Stimulated activated CD8-positive, alpha-beta memory T cell treated with anti-CD3 and anti-CD28 coated beads, Interleukin-4, amount 100 ng/mL, for 1 hour (primary cell): ENCODE measurements at places on chromosomes 5 and 9.

DNA sequence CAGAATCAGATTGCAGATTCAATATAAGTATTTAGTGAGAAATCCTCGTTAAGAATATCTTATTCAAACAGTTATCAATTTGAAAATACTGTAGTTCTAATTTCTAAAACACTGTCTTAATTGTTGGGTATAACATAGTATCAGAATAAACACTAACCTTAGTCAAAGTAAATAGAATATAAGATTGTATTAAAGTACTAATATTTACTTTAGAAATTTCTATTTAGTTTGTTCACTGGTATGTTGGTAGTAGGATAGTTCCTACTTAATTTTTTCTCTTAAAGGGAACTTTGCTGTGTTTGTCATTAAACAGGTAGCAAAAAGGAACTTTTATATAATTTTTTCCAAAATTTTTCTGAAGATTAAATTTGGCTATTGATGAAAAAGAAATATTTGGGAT, 42.3 kb downstream of the FAM174A start:
- DNase-seq = no peak

DNA sequence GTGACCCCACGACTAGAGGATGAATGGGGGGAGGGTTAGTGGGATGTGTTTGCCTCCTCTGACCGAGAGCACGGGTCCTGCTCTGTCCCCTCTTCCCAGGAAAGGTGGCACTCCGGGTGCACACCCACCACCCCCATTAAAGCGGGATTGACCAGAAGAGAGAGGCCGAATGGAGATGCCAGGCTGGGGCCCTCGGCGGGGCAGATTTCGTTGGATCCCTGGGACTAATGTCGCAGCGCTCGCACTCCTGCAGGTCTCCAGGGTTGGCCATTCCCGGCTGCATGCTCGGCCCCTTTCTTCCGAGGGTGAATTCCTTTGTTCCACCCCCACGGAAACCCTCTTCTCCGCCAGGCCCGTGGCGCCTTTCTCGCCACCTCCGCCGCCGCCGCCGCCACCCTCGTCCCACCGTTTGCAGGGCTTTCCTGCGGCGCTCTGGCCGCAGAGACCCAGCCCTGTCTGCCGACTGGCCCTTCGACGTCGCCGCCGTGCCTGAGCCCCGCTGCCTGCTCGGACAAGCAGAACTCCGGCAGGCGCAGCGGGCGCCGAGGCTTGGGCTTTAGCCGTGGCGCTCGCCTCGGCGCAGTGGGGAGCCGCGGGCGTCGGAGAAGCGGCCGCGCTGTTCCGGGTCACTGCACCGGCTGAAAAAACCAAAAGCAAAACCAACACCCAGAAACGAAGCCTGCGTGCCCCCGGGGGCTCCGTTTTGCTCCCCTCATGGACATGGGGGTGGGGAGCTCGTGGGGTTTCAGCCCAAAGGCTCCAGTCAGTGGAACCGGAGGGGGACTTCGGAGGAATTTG, 11.8 kb downstream of the LMX1B start:
- no peak for DNase-seq

- DNase-seq = no peak
Observed at GRCh38 chr9:95974389-95974788, 98.9 kb downstream of the ERCC6L2 start.

- no peak for DNase-seq
Observed at GRCh38 chr9:129437626-129438323, 183.1 kb downstream of the C9orf50 start.

DNA sequence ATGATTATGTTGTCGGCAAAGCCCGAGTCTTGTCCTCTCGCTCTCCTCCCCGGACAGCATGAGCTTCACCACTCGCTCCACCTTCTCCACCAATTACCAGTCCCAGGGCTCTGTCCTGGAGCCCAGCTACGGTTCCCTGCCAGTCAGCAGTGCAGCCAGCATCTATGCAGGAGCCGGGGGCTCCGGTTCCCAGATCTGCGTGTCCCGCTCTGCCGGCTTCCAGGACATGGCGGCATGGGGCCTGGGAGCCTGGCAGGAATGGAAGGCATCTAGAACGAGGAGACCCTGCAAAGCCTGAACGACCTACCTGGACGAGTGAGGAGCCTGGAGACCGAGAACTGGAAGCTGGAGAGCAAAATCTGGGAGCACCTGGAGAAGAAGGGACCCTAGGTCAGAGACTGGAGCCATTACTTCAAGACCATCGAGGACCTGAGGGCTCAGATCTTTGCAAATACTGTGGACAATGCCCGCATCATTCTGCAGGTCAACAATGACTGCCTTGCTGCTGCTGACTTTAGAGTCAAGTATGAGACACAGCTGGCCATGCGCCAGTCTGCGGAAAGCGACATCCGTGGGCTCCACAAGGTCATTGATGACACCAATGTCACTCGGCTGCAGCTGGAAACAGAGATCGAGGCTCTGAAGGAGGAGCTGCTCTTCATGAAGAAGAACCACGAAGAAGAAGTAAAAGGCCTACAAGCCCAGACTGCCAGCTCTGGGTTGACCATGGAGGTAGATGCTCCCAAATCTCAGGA, 101.3 kb upstream of the MAN2A1 start:
- DNase-seq = no peak

GRCh38 chr5:68216245-68217046, 890 bp downstream of the PIK3R1 start:
- peak; percentile 28 for DNase-seq

GRCh38 chr5:153367466-153367865, 123.0 kb upstream of the GRIA1 start:
- no peak for DNase-seq

GRCh38 chr9:2568689-2569088, 52.9 kb upstream of the VLDLR start:
- no peak for DNase-seq

DNA sequence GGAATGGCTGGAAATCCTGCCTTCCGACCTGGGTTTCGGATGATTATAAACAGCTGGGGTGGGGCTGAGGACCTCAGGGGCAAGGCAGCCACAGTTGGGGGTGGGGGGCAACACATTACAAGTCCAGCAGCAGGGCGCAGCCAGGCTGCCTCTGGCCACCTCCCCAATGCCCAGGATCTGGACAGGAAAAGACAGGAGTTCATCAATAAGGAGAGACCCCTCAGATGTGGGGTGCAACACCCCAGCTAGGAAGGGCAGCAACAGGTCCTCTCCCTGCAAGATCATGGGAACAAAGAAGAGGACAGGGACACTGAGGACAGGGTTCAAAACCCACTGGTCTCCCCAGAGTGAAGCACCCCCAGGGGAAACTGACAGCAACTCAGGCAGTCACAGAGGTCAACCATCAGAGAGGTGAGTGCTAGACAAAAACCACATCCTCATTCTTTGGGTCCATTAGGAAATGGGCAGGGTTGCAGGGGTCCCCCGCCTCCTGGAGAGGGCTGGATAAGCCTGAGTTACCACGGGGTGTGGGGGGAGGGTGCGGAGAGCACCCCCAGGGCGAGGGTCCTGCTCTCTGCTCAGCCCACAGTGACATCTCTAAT, 33.5 kb downstream of the SEMA4D start:
- DNase-seq = no peak

GRCh38 chr5:40165106-40165788, 514.5 kb upstream of the PTGER4 start:
- no peak for DNase-seq

DNA sequence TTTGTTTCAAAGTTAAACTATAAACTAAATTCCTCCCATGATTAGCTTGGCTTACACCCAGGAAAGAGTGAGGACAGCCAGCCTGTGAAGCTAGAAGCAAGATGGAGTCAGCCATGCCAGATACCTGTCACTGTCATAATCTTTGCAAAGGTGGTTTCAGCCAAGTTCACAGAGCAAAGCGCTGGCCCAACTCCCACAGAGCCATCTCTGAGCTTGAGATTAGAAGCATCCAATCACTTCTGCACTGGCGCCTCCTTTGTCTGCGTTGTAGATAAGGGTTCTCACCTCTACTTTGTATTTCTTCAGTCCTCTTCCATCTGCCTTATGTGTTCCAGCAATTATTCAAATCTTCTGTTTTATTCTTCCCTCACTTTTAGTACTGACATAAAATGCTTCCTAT, 119.4 kb upstream of the ACO1 start:
- no peak for DNase-seq

GRCh38 chr9:3455717-3456116, 70.1 kb downstream of the RFX3 start:
- no peak for DNase-seq

- no peak for DNase-seq
Observed at GRCh38 chr5:136907371-136907770, 542.0 kb upstream of the TRPC7 start.

GRCh38 chr5:171152382-171152781, 156.7 kb upstream of the TLX3 start:
- no peak for DNase-seq

- no peak for DNase-seq
Observed at GRCh38 chr9:107246259-107247254, 36.5 kb upstream of the RAD23B start.

DNA sequence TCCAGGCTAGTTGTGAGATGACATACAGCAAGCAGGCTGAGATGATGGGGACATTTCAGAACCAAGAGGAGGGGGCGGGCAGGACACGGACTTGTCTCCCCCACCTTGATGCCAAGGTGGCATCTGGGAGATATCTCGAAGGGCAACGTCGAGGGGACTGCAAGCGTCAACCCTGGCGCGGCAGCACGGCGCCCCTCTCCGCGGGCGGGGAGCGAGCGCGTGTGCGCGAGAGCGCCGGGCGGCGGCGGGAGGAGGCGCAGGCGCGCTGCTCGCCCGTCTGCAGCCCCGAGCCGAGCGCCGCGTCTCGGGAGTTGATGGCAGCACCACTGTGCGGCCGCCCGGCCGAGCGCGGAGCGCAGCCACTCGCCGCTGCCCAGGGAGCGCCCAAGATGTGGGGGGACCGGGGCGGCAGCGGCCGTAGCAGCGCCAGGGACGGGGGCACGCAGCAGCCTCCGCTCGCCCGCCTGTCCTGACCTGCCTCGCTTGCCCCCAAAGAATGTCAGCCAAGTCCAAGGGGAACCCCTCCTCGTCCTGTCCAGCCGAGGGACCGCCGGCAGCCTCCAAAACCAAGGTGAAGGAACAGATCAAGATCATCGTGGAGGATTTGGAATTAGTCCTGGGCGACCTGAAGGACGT, at the start of gene PRR16:
TSS of gene PRR16 (plus strand) at position 310 of the 636 bp plus-strand sequence.
- no peak for DNase-seq

GRCh38 chr5:140553657-140554056, 3.6 kb downstream of the SRA1 start:
- no peak for DNase-seq

DNA sequence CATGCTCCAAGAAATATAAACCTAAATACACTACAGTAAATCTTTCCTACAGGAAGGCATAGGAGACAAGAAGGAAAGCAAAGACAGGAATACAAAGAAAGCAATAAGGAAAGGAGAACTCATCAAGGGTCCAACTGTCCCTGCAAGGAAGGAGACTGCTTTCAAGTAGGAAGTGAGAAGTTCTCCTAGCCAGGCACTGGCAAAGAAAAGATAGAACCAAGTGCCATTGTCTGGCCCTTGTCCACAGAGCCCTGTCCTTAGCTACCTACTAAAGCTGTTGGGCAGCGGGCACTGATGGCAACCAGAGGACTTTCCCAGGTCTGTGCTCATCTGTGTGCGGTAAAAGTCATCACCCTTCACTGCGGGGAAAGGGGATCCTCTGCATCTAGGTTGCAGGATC, 108.2 kb downstream of the KLHL3 start:
- no peak for DNase-seq

- DNase-seq = no peak
Observed at GRCh38 chr9:134055981-134056461, 11.8 kb downstream of the BRD3 start.

GRCh38 chr9:123834218-123834888, 95.6 kb downstream of the DENND1A start:
- DNase-seq = no peak

DNA sequence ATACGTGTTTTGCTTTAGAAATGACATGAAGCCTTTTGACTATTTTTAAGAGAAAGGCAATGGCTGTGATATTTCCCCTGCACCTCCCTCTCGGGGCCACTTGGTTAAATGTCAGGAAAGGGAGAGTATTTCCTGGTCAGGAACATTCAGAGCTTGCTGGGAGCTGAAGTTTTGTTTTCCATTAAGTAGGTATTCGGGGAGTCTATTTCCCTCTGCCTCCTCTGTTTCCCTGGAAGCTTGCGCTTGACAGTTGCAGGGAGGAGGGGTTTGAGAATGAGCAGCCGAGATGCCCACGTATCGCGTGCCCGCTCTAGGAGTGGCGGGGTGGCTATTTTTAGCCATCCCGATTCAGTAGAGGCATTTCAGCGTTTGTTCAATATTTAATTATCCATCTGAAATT, 6.7 kb downstream of the DAB2IP start:
- DNase-seq = no peak

- no peak for DNase-seq
Observed at GRCh38 chr9:77975036-77975435, 56.6 kb downstream of the GNAQ start.

DNA sequence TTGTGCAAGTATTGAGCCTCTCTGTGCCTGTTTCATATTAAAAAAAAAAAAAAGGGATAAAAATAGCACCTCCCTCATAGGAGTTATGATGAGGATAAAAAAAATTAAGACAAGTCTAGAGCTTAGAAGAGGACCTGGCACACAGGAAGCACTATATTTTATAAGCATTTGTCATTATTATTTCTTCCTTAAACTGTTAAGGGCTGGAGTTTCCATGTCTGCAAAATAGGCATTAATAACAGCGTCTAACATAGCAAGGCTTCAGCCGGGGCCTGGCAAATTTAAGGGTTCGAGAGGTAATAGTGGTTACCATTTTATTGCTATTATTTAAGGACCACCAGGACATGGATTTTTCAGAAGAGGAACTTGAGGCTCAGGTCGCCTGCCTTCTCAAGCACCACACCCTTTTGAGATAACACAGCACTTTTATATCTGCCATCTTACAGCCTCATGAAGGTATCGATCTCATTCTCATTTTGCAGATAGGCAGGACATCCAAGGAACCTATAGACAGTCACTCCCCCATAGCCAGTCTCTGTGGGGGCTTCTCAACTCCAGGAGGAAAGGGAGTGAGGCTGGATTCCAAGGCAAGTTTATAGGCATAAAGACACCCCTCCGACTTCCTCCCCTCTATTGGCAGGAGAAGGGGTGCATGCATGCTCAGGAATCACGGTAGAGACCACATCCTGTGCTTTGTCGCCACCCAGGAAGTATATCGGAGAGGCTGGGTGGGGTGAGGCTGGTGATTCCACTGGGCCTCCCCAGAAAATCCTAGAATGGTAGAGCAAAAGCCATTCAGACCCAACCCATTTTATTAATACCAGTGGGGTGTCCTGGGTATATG, 2.4 kb downstream of the ANXA6 start:
- peak; percentile 48 for DNase-seq

GRCh38 chr5:98455665-98456064, 317.8 kb upstream of the RGMB start:
- no peak for DNase-seq

- no peak for DNase-seq
Observed at GRCh38 chr9:124209774-124210173, 48.0 kb upstream of the NEK6 start.

DNA sequence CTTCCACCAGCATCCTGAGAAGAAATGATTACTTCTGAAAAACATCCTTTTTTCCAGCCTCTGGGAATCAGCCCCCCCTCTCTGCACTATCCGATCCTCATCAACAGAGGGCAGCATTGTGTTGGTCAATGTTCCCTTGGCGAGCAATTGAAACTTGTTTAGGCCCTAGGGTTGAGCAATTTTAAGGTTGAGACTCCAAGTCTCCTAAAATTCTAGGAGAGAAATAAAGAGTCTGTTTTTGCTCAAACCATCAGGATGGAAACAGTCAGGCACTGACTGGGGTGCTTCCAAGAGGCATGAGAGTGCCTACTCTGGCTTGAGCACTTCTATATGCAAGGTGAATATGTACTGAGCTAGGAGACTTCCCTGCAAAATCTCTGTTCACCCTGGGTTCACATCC, 12.4 kb upstream of the CYFIP2 start:
- no peak for DNase-seq
